Activated CD4-positive, alpha-beta T cell treated with anti-CD3 and anti-CD28 coated beads, Interleukin-2, amount 50 U/mL, for 1 hour (primary cell): ENCODE measurements at places on chromosomes 13 and 19.

- no peak for DNase-seq
Measured at GRCh38 chr19:3073159-3073563, 10.9 kb upstream of the TLE5 start.

GRCh38 chr13:42146359-42146758 is 97.9 kb downstream of the DGKH start:
- no peak for DNase-seq

- DNase-seq = no peak
Measured at GRCh38 chr13:60351326-60351725, 45.7 kb upstream of the TDRD3 start.

- DNase-seq = no peak
Measured at GRCh38 chr13:79456656-79457365, 24.1 kb upstream of the NDFIP2 start.

GRCh38 chr19:21749090-21749489 is 18.3 kb downstream of the ZNF100 start:
- no peak for DNase-seq

DNA sequence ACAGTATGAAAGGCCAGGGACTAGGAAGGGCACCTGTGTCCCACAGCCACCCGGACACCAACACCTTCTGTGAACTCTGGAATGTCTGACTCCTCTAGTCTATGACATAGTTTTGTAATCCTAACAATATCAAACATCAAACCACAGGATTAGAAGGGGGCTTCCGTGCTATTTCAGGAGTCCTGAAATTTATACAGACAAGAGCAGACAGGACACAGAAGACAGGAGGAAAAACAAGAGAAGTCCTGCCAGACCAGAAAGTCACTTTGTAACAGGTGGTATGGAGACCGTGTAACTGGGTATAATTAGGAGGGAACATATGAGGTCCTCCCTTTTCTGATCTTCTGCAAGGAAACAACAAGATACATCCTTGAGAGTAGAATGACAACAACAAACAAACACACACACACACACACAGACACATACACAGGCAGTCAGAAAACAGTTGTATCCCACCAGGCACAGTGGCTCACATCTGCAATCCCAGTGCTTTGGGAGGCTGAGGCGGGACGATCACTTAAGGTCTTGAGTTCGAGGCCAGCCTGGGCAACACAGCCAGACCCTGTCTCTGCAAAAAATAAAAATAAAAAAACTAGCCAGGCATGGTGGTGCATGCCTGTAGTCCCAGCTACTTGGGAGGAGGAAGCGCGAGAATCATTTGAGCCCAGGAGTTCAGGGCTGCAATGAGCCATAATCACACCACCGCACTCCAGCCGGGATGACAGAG is 13.1 kb downstream of the INSR start:
- no peak for DNase-seq

- no peak for DNase-seq
Measured at GRCh38 chr19:58037927-58038687, 4.3 kb downstream of the ZSCAN1 start.

- DNase-seq = no peak
Measured at GRCh38 chr13:24063281-24063877, 97.1 kb upstream of the SPATA13 start.
